T-helper 1 cell treated with Interleukin-12 subunit alpha and Interleukin-12 subunit beta and Interleukin-4 antibody, amounts not matched to agents 30 ng/mL and 1 ng/mL, for 36 hours (primary cell): ENCODE measurements at places on chromosomes 1 and 21. TPM values are rescaled to one million over a fixed set of nuclear protein-coding genes. Genes with fewer than 3 reads are reported as not detected.

The ERVH48-1 gene
- 0.54 and 0.59 TPM in 2 replicates for total RNA-seq

The MIB2 gene
- 36.7 and 38.1 TPM in 2 replicates for total RNA-seq

The ZYG11A gene
- total RNA-seq: 0.10 and 0.17 TPM in 2 replicates

The MRPL24 gene
- total RNA-seq: 61.0 and 67.4 TPM in 2 replicates
